NCI-H1105 treated with DMSO at 0.1 percent for 48 hours (cell line): ENCODE measurements at places on chromosomes 2 and 18.

- no peak for DNase-seq
Observed at GRCh38 chr2:233935426-233935825, 18.3 kb downstream of the TRPM8 start.

- no peak for DNase-seq
Observed at GRCh38 chr2:202043475-202043874, 9.8 kb downstream of the FZD7 start.

GRCh38 chr2:144180131-144180530 is 339.8 kb downstream of the ZEB2 start:
- no peak for DNase-seq

DNA sequence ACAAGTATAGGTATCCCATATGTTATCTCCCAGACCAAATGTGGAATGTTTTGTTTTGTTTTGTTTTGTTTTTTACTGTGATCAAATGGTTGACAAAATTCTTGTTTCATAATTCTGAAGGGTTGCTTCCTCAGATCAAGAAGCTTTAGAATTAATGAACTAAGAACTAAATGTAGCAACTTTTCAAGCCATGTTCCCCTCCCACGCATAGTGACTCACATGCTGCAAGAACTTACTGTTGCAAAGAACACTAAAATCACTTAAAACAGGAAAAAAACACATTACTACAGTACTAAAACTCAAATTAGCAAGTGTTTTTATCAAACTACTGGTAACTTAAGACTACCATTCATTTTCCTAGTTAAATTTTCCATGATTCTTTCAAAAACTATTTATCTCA is 30.6 kb downstream of the HNRNPLL start:
- DNase-seq = no peak

DNA sequence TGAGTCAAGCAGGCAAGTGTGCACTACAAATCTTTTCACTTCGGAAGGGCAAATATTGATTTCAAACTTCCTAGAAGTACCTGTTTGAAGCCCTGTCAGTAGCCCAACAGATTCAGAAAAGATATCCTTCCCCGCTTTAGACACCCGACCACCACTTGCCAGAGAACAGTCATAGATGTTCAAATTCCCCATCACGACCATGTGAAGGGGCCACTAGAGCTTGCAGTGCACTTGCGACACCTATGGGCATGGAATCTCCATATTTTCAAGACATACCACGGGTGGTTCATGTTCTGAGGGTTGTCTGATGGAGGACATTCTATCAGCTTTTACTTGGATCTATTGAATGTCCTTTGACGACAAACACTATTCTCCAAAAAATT is 23.8 kb downstream of the GNLY start:
- no peak for DNase-seq

DNA sequence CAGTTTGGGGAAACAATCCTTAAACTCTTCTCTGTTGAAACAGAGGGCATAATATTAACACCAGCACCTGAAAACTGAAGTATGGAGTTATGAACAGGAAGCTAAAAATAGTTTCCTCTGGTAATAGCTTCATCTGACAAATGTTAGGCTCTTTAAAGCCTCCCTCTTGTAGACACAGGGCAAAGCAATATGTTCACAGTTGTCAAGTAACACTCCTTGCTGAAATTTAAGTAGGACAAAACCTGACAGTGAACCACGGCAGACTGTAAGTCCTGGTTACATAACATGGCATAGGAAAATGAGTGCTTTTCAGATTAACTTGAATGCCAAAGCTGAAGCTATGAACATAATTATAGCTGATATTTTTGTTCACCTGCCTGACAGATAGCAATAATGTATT is 172.9 kb downstream of the CMPK2 start:
- DNase-seq = no peak
